ENCODE measurements at places on chromosomes 5 and 9. TPM values are rescaled to one million over a fixed set of nuclear protein-coding genes. Genes with fewer than 3 reads are reported as not detected.

Gene STKLD1
- 0.42 TPM for total RNA-seq

Gene GAS1
- total RNA-seq: 0.61 TPM

Gene TTF1
- total RNA-seq: 24.9 TPM

Gene FAM153A
- 3.6 TPM for total RNA-seq

Gene STC2
- 3.2 TPM for total RNA-seq

Gene PCDHB15
- total RNA-seq: 0.08 TPM

Gene NR2F1-AS1
- not detected for total RNA-seq

Gene SCGB3A2
- total RNA-seq: not detected

Gene ZNF79
- total RNA-seq: 9.0 TPM

Gene C9
- 0.11 TPM for total RNA-seq

Gene SPATA31E1
- total RNA-seq: not detected

Gene TMEM232
- total RNA-seq: 0.29 TPM

DNA sequence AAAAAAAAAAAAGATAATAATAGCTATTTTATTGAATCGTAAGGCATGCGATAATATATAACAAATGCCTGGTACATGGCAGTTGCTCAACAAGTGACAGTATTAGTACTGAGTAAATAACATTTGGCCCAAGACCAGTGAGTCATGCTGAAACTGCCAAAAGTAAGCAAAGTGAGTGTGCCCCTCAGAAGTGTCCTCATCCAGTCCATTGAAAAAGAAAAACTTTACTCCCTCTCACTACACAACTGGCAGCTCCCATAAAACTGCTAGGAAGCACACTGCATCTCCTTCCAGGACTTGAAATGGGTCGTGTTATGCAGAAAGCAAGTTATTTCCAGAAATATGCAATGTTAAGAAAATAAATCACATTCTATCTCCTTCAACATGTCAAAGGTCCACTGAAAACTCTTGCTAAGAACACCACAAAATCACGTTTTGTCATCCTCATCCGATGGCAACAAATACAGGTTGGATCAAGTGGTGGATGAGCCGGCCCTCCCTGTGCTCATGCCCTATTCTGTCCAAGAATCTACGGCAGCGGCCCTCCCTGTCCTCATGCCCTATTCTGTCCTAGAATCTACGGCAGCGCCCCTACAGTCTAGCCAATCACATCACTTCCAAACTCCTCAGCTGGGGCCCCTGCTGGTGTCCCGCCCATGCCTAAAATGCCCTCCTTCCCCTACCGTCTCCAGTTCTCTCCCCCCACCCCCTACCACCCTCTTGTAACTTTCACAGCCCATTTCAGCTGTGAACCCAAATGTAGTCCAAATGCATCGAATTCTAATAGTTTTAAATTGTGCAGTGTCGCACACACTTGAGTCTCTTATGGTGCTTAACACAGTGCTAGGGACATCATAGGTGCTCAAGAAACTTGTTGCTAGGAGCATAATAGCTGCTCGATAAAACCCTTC lies 12.5 kb downstream of the PTCH1 start:
- DNase-seq: no peak

DNA sequence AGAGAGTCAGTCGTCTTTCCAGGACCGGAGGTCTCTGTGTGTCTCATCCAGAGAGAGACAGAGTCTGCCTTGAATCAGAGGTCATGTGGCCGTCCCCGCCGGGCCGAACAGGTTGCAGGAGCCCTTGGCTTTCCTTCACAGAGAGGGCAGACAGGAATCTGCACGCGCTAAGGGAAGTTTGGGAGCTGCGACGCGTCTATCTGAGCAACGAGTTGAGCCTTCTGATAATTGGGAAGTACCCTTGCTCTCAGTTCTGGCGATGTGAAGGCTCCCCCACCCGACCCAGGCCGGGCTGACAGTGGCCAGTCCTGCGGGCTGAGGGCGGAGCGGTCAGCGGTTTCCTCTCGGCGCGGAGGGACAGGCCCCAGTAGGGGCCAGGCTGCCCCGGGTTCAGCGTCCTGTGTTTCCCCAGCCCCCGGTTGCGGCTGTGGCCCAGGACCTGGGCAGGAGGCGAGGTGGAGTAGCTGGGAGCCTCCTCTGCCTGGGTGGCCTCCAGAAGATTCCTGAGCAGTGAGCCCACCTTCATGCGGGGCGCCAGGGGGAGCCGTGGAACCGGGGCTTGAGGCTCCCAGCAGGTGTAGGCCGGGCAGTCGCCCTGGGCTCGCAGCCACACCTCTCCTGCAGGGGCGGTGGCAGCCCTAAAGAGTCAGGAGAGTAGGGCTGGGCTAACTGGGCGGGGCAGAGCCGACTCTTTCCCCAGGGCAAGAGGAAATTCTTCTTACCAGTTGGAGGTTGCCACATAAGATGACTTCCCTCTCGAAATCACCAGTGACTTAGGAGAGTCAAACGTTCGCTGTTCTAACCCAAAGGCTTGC lies 13.9 kb downstream of the NR2F1 start:
- DNase-seq: no peak

DNA sequence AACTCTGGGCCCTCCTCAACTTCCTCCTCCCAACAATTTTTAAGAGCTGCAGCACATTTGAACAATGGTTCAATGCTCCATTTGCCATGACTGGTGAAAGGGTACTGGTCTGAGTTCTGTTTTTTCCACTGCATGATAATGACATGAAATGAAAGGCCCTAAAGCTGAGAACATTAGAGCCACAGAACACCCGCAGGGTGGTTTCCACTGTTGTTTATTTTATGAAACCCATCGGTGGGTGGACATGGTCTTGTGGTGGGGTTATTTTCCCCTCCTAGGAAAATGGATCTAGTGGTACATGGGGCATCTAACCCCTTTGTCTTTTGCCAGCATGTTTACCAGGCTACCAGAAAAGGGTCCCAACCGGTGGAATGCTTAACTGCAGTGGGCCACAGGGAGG lies 71.8 kb downstream of the SMARCA2 start:
- DNase-seq: no peak

GRCh38 chr5:15727375-15727774 lies 227.4 kb downstream of the FBXL7 start:
- DNase-seq: no peak

- DNase-seq: no peak
These were observed 1034.0 kb downstream of the DTWD2 start for GRCh38 chr5:117954331-117954730.

- DNase-seq: no peak
These were observed 139.0 kb upstream of the ACTBL2 start for GRCh38 chr5:57621624-57622023.

- no peak for DNase-seq
These were observed 60.6 kb upstream of the FNIP1 start for GRCh38 chr5:131857388-131857787.

DNA sequence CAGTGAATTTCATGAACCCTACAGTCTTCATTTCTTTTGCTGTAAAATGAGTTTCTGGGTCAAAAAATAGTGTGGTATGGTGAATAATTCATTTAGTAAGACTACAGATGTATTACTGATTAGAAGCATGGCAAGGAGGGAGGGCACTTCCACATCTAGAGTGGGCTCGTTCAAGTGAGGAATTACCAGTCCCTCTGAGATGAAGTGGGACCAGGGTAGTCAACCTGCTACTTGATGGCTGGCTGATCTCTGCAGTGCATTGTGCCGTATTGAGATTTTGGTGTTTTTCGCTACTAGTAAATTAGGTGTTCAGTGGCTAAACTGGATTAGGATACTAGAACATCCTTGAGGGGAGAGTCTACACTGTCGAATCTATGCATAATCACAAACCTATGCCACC lies 10.8 kb downstream of the CDC37L1 start:
- DNase-seq: no peak

GRCh38 chr9:61673664-61674381 lies 484.0 kb downstream of the SPATA31A7 start:
- no peak for DNase-seq

DNA sequence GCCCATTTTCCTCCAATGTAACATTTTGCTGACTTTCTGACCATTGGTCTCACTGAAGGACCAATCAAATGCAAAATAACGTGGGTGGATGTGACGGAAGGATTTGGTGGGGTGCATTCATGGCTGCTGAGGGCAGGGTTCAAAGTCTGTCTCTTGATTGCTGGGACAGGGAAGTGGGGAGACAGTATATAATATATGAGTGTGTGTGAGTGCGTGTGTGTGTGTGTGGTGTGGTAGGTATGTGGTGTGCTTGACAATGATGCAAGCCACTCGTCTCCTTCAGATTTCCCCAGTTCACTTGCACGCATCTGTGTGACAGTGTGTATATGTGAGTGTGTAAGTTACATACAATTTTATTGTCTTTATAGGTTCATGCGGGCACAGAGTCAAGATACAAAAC lies 477.3 kb downstream of the DIRAS2 start:
- DNase-seq: no peak

GRCh38 chr5:155091063-155091648 lies 77.6 kb downstream of the KIF4B start:
- DNase-seq: no peak

GRCh38 chr5:30890377-30890776 lies 303.1 kb upstream of the CDH6 start:
- DNase-seq: no peak

DNA sequence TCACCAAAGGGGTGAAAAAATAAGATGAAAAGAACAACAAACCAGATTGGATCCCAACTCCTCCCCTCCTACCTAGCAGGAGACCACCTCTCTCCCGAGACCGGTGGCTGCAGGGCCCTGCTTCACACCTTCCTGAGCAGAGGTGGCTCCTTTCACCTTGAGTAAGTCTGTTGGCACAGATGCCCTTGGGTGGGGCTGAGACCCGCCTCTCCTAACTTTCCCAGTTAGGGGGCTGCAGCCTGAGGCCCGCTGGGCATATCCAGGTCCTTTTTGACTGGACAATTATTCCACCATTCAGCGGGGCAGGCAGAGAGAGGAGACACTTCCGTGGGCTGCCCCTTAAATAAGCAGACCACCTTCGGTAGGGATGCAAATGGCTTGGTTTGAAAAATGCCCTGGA lies 1.3 kb downstream of the SLC25A48 start:
- no peak for DNase-seq

DNA sequence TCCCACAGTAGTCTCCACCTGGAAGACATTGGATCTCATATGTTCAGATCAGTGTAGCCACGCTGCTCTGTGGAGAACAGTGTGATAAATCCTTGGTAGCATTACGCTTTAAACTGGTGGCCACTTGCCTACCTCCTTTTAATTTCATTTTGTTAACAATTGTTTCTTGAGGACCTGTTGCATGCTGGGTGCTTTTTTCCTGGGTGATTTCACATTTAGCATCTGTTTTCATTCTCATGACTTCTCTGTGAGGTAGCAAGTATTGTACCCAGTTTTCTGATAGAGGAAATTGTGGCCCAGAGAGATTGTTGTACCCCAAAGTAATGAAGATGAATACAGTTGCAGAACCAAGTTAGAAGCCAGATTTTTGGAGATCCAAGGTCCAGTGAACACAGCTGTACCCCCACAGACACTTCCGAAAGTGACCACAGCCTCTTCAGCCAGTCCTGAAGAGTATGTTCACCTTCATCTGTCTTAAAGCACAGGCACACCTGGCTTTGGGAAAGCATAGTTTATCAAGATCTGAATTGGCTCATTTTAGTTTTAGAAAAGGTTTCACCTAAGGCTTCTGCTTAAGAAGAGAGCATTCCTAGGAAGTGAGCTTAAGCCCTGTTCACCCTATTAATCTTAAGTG lies 75.2 kb downstream of the F2RL2 start:
- no peak for DNase-seq

- no peak for DNase-seq
These were observed 13.5 kb upstream of the FAM120A start for GRCh38 chr9:93437996-93438395.

DNA sequence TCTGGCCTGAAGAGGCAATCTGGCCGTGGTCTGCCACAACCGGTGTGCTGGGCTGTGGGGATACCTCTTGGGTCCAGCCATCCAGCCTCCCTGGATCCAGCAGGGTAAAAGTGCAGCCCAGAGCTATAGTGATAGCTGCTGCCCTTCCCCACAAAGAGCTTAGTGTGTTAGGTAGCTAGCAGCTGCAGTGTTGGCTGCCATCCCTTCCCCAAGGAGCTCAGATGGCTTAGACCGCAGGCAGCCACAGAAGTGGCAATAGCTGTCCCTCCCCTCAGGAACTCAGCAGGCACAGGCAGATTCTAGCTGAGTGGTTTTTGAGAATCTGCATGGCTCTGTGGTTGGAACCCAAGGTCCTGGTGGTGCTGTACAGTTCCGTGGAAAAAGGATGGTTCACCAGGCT lies 40.1 kb downstream of the GIN1 start:
- no peak for DNase-seq

DNA sequence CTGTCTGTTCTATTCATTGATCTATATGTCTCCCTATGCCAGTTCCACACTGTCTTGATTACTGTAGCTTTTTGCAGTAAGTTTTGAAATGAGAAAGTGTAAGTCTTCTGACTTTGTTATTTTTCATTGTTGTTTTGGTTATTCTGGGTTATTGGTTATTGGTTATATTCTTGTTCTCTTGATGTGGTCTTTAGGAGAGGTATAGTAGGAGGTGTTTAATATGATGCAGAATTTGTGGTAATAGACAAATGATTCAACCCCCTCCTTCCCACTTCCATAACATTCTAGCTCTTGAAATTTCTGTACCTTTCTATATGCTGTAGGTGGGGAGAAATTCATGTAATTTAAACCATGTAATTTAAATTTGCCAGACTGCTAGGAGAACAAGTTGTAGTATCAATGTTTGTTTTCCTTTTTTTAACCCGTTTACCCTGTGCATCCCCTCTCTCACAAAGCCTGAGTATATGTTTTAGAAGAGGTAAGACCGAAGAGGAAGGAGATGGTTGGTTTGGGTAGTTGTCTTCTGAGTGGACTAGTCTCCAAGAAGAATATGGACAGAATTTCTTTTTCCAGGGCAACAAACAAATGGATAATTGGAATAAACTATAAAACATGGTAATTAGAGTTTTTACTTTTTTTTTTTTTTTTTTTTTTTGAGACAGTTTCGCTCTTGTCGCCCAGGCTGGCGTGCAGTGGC lies 19.2 kb downstream of the ANKHD1 start:
- no peak for DNase-seq
